Bronchial epithelial cell (primary cell): ENCODE measurements at places on chromosomes 7 and 10.

GRCh38 chr7:16891338-16891737 is 9.6 kb upstream of the AGR3 start:
- peak; percentile 68 for DNase-seq

GRCh38 chr7:157459966-157460365 is 123.2 kb downstream of the DNAJB6 start:
- DNase-seq, result no peak

DNA sequence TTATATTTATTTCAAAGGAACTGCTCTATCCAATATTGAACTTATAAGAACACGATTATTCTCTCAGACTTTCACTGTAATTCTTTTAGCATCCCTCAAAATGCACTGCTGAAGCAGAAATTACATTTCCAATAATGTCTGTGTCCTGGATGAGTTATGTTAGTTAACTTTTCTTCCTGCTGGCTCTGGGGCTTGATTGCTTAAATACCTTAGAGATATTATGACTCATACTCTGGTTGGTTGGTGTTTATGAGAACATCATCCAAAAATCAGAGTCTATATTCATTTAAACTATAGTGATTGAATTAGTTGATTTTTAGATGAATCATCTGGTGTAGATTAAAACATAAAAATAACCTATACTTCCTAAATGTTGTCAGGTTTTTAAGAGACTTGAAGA is 246.3 kb upstream of the VWC2 start:
- peak; percentile 12 for DNase-seq

GRCh38 chr10:80498833-80499741 is 38.6 kb upstream of the SH2D4B start:
- DNase-seq, result peak; percentile 92

GRCh38 chr10:16904639-16905061 is 87.4 kb upstream of the RSU1 start:
- no peak for DNase-seq

DNA sequence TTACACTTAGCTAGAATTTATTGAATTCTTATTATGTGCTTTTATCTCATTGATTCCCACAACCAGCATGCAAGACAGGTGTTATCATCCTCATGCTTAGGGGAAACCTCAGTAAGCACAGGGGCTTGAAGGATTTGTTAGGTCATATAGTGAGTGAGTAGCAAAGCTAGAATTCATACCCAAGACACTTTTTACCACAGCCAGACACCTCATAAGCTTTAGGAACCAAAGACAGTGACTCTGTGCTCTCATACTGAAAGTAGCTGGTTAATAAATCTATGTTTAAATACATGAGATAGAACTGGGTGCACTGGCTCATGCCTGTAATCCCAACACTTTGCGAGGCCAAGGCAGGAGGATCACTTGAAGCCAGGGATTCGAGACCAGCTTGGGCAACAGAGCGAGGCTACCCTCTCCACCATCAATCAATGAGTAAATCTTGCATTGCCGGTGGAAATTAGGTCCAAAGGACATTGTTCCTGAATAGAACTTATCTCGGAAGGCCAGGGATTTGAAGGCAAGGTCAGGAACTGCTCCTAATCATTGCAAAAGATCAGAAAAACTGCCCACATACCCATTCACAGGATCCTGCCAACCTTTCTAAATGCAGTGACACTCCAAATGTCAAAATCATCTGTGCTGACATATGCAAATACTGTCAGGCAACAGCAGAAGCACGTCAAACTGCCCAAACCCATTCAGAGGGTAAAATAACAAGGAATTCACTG is 523.5 kb downstream of the PARD3 start:
- DNase-seq, result no peak

- DNase-seq, result peak; percentile 79
Measured at GRCh38 chr10:89301721-89302445, at the start of gene IFIT2. Gene IFIT2, plus strand, starts transcription at chr10:89302046. Its CDS starts 78 bp downstream, at chr10:89302124.
